Stomach (tissue), 19 donors: ENCODE measurements at places on chromosomes 3 and 15. TPM values are rescaled to one million over a fixed set of nuclear protein-coding genes. Genes with fewer than 3 reads are reported as not detected.

The TGM4 gene
- not detected for total RNA-seq

DNA sequence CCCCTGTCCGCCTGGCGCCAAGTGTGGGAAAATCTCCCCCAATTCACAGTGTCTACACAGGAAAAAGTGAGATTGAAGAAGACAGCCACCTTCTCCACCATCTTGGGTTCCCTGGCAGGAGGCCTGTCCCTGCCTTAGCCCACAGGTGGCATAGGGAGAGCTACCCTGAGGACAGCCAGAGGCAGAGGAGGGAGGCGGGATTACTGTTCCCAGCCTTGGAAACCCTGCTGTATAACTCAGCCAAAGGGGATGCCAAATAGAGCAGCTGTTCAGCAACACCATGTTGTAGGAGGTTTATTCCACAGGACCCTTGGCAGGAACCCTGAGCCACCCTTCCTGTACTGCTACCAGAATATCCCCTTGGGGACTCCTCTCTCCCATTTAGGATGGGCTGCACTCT, 54.8 kb downstream of the PAK2 start:
- peaks cover 10% of the 10 kb centered on the region for H3K36me3 ChIP-seq
- no peak overlapping the region for H3K4me3 ChIP-seq
- no peaks in the 10 kb centered on the region for H3K27me3 ChIP-seq
- no peak overlapping the region for H3K27ac ChIP-seq

The MUC20 gene
- 46.1 TPM for total RNA-seq

DNA sequence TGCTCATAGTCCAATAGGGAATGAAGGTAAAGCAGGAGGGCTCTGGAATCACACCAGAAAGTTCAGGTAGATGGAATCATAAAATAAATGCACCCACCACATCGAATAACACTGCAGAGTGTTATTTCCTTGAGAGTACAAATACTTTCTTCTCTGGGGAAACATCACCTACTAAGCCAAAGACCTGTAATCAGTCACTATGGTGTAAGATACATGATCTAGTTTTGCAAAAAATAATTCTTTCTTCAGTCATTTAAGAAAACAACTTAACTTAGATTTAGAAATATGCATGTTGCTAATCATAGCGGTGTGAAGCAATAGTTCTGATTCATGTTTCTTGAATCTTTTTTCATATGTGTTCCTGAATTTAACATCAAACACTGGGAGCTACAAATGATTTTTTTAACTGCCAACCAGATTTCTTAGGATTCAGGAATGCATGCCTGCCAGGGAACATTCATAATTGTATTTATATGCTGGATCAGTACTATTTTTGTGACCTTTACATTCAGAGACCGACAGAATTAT, 40.2 kb upstream of the MEIS2 start:
- DNase-seq = no peak
- H3K27ac ChIP-seq = no peak overlapping the region
- H3K4me1 ChIP-seq = no peaks in the 10 kb centered on the region

GRCh38 chr3:59367150-59367549, 317.3 kb upstream of the CFAP20DC start:
- H3K27me3 ChIP-seq = no peaks in the 10 kb centered on the region
- no peak overlapping the region for H3K4me3 ChIP-seq
- no peaks in the 10 kb centered on the region for H3K36me3 ChIP-seq
- H3K27ac ChIP-seq = no peak overlapping the region
- H3K4me1 ChIP-seq = no peaks in the 10 kb centered on the region

The ACKR4 gene
- total RNA-seq = 0.58 TPM

DNA sequence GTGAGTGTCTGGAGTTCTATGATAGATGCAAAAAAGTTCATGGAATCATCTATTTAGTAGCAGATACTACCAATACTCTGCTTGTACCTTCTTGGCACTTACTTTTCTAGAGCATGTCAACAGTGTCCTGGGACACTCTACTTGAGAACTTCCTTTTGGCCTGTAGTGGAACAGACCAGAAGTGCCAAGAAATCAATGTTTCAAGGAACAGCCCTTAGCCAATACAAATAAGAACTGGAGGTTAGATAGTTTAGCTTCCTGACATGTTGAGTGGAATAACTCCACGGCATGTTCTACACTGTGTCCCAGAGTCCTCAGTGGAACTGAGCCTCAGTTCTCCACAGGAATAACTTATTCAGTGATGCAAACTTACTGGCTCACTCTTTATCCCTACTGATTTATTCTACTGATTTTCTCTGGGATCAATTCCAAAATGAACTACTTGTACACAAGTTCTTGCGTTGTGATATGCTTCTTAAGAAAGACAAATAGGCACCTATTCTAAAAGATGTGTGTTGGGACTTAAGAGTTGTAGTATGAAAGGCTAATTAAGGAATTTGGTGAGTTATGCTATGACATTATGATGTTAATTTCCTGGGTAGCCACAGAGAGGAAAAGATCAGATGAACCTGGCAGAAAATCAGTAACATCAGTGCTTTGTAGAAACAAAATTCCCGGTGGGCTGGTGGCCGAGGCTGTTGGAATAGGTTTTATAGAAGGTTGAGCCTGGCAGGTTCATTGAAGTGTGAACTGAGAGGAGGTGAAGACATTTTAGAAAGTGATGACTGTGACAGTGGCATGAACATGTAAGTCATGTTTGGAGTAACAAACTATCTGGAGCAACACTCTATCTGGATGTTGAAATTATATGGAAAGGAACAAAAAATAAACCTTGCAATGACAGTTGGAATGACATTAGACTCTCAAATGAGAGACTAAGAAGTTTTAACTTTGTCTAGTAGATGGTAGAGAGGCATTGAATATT, 101.8 kb upstream of the RBMS3 start:
- no peak overlapping the region for H3K27ac ChIP-seq
- no peak overlapping the region for H3K4me3 ChIP-seq

The AADACL2 gene
- not detected for total RNA-seq

The ATP13A5 gene
- total RNA-seq = not detected
